ENCODE measurements at places on chromosomes 6 and 20.
A peak's percentile ranks its signal among the peaks of the same experiment; 100 is the strongest.

DNA sequence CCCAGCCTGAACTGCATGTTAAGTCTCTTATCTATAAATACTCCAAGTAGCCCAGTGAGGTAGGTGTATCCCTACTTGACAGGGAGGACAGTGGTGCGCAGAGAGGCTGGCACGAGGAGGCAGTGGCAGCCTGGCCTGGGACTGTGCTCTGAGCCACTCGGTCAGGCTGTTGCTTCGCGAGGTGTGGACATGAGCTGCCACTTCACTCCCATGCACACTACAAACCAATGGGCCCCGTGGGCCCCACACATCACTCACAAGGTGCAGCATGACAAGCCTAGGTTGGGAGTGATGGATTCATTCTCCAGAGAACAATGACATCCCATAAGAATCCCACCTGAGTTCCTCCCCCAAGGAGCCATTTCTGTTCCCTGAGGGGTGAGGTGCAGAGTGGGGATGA is 54.9 kb downstream of the TMEM242 start:
- no peak for DNase-seq

DNA sequence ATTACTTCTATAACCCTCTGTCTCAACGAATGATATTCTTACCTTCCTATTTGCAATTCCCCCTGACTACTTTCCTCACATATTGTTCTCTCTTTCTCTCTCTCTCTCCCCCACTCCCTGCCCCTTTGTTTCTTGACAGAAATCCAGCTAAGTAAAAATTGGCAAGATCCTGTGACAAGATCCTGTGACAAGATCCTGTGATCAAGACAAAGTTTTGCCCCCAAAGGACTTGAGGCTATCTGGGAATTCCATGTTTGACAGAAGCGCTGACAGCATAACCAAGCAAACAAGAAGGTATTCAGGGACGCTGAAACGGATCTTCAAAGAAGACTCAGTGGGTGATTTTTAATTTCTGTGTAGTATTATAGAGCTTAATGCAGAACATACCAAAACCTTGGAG is 5.5 kb upstream of the HBS1L start:
- DNase-seq: no peak

- DNase-seq: peak; percentile 31
These were observed at the start of gene TRIM15 for GRCh38 chr6:30163090-30163917. TSS of gene TRIM15 (plus strand) at chr6:30163546. CDS start at chr6:30163685, 139 bp downstream.

GRCh38 chr6:42010185-42010891 is 40.0 kb upstream of the TAF8 start:
- DNase-seq: peak; percentile 55
